D721Med (cell line): ENCODE measurements at places on chromosomes 13 and 19.

GRCh38 chr19:7894612-7895309 lies 6.5 kb downstream of the LRRC8E start:
- DNase-seq = peak; percentile 10

GRCh38 chr13:111968336-111969010 lies 98.5 kb upstream of the SOX1 start:
- DNase-seq = no peak

DNA sequence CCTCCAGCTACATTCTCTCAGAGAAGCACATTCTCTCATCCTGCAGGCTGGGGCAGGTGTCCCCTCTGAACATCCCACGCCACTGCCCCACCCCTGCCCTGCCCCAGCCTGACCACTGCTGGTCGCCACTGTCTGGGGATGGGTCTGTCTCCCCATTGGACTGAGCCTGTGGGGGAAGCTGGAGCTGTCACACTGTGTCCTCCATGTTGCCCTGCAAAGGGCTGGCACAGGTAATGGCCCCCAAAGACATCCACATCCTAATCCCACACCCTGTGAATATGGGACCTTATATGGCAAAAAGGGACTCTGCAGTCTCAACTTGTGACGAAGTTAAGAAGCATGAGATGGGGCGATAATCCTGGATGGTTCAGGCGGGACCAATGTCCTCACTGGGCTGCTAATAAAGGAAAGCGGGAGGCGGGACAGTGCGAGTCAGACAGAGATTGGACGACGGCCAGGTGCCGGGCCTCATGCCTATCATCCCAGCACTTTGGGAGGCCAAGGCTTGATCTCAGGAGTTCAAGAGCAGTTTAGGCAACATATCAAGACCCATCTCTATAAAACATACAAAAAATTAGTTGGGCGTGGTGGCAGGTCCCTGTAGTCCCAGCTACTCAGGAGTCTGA lies 9.1 kb downstream of the AP2S1 start:
- no peak for DNase-seq

- no peak for DNase-seq
Measured at GRCh38 chr13:51148952-51149573, 38.0 kb upstream of the C13orf42 start.

- no peak for DNase-seq
Measured at GRCh38 chr19:45297674-45298073, 25.0 kb downstream of the CKM start.

- DNase-seq = no peak
Measured at GRCh38 chr13:57858376-57858775, 226.8 kb downstream of the PCDH17 start.

- no peak for DNase-seq
Measured at GRCh38 chr19:2477141-2477710, 1.3 kb downstream of the GADD45B start.

DNA sequence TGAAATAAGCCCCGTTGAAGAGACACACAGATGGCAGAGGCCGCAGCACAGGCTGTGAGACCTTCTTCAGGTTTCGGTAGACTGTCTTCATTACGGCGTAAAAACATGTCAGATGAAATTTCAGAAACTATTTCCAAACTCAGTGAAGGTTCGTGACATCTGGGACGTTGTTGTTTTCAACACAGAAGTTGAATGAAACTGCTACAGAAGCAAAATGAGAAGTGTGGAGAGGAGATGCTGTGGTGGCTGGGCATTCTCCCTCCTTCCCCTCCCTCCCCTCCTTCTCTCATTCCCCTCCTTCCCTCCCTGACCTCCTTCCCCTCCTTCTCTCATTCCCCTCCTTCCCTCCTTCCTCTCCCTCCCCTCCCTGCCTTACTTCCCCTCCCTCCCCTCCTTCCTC lies 113.6 kb downstream of the ATP11A start:
- no peak for DNase-seq

GRCh38 chr13:22047082-22047784 lies 376.4 kb downstream of the FGF9 start:
- no peak for DNase-seq

DNA sequence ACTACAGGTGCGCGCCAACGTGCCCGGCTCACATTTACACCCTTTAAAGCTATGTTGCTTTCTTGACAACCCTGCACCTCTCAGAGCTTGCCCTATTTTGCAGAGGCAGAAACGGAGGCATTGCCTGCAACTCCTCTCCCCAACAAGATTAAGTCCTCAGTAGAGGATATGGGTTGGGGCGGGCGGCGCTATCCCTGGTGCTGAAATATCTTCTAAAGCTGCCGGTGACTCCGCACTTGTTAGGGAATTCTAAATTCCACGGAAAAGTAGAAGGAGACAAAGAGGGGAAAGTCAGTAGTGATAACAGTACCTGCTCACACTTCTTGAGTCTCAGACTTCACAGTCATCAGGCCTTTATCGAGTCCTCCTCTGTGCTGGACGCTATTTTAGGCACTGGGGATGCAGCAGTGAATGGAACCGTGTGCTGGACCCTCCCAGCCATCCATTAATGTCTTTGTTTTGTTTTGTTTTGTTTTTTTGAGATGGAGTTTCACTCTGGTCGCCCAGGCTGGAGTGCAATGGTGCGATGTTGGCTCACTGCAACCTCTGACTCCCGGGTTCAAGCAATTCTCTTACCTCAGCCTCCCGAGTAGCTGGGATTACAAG lies 18.0 kb downstream of the SLC5A5 start:
- no peak for DNase-seq

- peak; percentile 97 for DNase-seq
Measured at GRCh38 chr19:1568320-1569019, at the start of gene MEX3D. TSS of gene MEX3D (minus strand) at chr19:1568325. CDS start at chr19:1568058, 267 bp downstream.

GRCh38 chr19:46081928-46082727 lies 41.3 kb upstream of the IGFL4 start:
- no peak for DNase-seq

DNA sequence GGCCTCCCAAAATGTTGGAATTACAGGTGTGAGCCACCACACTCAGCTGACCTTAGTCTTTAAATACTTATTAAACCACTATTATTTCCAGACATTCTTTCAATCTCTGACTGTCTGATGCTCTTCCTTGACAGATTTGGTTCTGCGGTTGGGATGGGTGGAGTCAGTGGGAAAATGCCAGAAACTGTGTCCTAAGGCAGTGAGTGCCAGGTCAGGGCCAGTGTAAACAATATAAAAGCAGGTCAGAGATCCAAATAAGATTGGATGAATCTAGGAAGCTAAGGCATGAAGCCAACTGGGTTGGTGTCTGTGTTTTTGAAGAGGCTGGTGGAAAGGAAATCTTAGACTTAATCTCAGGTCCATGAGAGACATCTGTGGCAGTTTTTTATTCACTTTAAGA lies 74.7 kb downstream of the KLF5 start:
- DNase-seq = no peak

DNA sequence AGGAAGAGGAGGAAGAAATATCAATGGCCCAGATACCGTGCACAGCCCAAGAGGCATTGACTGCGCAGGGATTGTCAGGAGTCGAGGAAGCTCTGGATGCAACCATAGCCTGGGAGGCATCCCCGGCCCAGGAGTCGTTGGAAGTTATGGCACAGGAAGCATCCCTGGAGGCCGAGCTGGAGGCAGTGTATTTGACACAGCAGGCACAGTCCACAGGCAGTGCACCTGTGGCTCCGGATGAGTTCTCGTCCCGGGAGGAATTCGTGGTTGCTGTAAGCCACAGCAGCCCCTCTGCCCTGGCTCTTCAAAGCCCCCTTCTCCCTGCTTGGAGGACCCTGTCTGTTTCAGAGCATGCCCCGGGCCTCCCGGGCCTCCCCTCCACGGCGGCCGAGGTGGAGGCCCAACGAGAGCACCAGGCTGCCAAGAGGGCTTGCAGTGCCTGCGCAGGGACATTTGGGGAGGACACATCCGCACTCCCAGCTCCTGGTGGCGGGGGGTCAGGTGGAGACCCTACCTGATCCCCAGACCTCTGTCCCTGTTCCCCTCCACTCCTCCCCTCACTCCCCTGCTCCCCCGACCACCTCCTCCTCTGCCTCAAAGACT lies 36.0 kb downstream of the KEAP1 start:
- DNase-seq = no peak

DNA sequence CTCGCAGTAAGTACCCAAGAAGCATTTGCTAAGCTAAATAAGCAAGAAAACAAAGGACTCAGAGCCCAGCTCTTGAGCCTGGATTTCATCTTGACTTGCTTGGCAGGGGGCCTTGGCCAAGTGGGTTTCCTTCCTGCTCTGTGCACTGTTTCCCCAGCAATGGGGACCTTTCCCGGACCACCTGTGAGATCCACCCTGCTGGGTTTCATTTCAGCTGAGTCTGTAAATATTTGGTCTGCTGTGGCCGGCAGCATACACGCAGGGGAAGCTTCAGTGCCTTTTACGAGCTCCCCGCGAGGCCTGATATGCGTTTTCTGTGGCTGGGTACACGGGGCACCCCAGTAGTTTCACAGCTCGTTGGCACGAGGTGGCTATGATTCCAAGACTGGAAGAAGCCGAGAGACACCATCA lies 12.4 kb upstream of the TINCR start:
- no peak for DNase-seq

- DNase-seq = no peak
Measured at GRCh38 chr19:47430041-47430802, 10.9 kb upstream of the MEIS3 start.

DNA sequence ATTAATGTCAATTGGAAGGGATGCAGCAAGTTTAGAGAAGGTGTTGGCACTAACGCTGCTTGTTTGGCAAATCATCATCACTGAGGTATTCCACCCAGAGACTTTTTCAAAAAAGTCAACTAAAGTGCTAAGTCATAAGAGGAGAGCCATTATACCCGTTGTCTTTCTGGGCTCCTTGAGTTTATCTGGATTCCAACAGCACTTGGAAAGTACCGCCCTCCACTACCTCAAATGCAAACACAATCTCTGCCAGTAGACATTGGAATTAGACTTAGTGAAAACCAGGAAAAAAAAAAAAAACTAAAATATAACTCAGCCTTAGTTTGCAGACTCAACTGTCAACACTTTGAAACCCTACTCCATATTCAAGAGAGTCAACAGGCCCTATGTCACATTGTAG lies 266.0 kb downstream of the ITGBL1 start:
- no peak for DNase-seq

- DNase-seq = no peak
Measured at GRCh38 chr13:33918199-33918932, 100.4 kb downstream of the RFC3 start.

DNA sequence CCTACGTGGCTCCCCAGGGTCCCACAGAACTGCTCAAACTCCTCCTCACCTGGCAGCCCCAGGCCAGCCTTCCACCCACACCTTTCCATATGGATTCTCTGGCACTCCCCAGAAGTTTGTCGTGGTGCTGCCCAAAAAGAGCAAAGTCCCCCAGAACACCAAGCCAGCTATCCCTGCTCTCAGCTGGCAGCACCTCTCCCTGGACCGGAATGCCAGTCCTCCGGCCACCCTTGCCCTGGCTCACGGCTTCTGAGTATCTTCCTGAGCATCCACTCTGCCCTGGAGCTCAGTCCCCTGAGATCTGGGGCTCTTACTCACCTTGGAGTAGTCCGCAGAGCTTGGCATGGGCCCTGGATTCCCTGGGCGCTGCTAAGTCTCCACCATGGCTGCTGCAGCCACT lies 166.5 kb upstream of the ZNF507 start:
- DNase-seq = no peak

- DNase-seq = no peak
Measured at GRCh38 chr19:13998426-13998825, 7.7 kb downstream of the RFX1 start.

DNA sequence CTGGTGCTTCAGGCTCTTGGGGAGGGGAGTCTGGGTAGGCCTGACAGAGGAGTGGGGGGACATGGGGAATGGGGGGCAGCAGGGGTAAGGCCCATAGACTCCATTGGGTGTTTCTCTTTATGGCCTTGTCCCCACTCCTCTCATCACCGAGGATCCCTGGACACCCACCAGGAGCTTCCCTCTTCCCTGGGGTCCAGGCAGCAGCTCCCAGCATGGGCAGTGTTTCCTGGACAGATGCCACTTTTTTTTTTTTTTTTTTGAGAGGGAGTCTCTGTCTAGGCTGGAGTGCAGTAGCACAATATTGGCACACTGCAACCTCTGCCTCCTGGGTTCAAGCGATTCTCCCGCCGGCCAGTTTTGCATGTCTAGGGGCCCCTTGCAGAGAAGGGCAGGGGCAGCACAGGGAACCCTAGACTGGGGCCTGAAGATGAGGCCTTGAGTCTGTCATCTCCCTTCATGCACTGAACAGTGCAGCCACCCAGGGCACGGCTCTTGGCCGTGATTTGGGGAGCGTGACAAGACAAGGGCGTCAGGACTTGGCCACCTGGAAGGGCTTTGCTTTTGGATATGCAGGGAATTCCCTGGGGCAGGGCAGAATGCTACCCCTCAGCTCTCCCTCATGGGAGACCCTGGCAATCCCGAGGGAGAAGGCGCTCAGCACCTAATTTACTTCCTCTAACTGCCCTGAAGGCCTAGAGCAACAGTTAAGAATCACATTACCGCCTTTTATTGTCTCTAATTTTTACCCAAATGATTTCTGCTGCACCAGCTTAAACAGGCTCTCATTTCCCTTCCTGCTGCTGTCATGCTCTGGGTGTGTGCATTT lies 213.9 kb upstream of the ZNF536 start:
- DNase-seq = no peak

DNA sequence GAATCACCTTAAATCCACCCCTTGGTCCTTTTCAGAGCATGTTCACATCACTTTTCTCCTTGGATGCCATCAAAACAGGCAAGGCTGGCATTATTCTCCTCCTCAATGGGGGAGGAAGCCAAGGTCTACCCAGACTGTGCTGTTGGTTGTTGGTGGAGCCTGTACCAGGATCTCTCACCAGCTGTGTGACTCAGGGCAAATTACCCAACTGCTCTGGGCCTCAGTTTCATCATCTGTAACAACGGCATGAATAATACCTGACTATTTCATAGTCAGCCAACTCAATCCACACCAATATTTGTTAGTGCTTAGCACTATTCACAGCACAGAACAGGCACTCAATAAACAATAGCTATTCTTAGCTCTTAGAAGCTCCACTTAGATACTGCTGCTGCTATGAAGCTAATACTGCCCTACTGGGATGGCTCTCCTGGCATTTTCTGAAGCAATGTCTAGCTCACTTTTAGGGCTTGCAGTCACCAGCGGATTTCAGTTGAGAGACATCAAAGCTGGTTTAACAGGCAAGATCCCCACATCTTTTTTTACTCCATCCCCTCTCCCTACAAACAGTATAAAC lies 116.9 kb downstream of the CCNA1 start:
- no peak for DNase-seq

DNA sequence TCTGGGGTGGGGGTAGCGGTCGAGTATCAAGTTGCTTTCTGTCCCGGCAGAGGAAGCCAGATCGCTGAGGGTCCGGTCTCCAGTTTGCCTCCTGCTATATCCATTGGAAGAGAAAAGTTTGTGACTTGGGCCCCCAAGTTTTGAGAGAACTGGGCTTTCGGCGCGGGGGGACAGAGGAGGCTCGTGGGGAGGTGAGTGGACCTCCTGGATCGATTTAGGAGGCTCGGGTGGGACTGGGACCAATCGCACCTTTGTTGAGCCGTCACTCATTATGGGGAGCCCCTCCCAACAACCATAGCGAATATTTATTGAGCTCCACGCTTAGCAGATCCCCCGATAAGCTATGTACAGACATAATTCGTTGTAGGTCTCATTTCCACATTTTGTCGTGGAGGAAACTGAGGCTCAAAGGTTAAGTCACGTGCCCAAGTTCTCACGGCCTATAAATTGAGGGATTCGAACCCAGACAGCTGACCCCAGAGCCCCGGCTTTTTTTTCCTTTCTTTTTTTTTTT lies 909 bp downstream of the RFXANK start:
- DNase-seq = no peak
